Kidney epithelial cell (primary cell): ENCODE measurements at places on chromosomes 2 and 18.

- DNase-seq, result no peak
Measured at GRCh38 chr18:39675906-39676305, 2110.3 kb upstream of the CELF4 start.

- no peak for DNase-seq
Measured at GRCh38 chr2:76749858-76750257, 772.3 kb downstream of the LRRTM4 start.

GRCh38 chr2:222214885-222215284 lies 83.9 kb downstream of the PAX3 start:
- DNase-seq, result no peak

- no peak for DNase-seq
Measured at GRCh38 chr2:8608411-8608954, 73.4 kb upstream of the ID2 start.

- no peak for DNase-seq
Measured at GRCh38 chr2:120620025-120620793, 115.5 kb upstream of the GLI2 start.

DNA sequence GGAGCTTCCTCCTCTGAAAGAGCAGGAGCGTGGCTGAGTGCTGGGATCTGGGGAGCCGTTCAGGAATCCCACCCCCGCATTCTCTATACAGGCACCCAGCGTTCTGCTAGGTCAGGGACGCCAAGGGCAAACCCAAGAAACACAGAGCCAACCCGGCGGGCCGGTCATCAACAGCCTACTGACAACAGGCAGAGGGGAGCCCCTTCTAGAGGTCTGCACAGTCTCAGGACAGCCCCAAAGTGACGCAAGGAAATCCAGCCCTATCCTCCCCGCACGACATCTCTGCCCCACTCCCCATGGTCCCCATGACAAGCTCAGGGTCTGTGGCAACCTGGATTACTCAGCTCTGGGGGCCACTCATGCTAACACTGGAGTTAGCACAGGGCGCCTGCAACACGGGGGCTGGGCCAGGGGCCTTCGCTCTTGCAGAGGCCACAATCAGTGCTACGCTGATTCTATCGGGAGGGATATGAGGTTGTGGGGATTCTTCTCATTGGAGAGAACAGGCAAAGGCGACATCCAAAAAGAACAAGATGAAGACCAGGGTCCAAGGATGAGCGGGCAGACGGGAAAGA lies 81.6 kb downstream of the PXDN start:
- DNase-seq, result no peak

DNA sequence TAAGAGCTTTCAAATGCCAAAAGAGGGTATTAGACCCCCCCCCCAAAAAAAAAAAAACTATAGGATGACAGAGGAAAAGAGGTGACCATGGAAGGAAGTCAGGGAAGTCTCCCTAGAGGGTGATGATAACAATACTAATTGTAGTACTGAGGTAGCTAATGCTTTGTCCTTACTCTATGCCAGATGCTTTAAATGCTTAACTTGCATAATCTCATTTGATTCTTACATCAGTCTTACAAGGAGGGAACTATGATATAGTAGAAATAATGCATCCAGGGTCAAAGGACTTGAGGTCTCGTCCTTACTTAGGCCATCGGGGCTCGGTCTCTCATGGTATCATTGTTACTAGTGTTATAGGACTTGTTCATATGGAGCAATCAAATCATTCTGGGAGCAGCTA lies 9.1 kb downstream of the IDH1 start:
- DNase-seq, result no peak

DNA sequence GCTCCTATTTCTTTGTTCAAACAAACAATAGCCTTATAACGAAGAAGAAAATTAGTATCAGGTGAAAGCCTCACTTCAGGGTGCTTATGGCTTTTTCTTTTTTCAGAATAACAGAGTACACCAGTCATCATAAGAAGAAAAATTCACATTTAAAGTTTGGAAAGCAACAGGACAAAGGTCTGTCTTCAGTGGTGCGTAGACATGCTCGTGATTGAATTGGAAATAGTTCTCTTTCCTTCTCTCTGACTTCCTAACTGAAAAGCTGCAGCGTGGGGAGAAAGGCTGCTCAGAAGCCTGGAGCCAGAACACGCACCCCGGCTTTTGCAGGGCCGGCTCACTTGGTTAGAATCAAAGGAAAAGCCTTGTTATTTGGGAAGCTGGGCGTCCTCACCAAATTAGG lies 127.6 kb upstream of the ZNF516 start:
- no peak for DNase-seq

DNA sequence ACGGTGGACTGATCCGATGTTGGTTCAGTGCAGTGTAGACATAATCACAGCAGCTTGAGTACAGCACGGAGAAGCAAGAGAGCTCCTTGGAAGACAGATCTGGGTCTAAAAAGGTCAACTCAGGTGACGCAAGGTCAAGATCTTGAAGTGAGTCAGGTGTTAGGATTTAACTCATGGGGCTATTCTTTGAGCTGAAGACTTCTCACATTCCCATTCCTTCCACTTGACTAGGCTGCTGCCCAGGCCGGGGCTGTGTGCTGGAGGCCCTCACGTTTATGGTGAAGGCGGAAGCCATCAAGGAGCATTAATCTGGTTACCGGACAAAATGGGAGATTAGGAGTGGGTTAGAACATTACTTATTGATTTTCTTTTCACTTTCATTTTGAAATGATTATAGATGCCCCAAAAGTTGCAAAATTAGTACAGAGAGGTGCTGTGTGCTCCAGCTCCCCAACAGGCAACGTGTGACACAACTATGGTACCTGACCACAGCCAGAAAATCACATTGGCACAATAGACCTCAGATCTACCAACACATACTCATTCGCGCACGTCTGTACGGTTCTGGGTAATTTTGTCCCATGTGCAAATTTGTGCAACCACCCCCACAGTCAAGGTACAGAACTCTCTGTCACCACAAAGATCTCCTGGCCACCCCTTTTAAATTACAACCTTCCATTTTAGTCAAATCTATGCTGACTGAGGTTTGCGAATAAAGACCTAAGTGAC lies 77.6 kb upstream of the SEC11C start:
- no peak for DNase-seq

DNA sequence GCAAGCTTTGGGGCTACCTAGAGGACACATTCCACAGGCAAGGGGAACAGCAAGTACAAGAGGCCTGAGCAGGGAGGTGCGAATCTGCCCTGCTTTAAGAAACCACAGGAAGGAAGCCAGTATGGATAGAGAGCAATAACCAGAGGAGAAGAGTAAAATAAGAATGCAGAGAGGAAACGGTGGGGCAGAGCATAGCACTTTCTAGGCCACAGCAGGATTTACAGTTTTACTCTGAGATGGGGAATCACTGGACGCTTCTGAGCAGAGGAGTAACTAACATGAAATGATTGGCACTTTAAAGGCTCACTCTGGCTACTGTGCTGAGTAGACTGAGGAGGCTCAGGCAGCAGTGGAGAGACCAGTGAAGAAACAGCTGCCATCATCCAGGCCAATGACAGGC lies 23.8 kb downstream of the AAK1 start:
- DNase-seq, result no peak

DNA sequence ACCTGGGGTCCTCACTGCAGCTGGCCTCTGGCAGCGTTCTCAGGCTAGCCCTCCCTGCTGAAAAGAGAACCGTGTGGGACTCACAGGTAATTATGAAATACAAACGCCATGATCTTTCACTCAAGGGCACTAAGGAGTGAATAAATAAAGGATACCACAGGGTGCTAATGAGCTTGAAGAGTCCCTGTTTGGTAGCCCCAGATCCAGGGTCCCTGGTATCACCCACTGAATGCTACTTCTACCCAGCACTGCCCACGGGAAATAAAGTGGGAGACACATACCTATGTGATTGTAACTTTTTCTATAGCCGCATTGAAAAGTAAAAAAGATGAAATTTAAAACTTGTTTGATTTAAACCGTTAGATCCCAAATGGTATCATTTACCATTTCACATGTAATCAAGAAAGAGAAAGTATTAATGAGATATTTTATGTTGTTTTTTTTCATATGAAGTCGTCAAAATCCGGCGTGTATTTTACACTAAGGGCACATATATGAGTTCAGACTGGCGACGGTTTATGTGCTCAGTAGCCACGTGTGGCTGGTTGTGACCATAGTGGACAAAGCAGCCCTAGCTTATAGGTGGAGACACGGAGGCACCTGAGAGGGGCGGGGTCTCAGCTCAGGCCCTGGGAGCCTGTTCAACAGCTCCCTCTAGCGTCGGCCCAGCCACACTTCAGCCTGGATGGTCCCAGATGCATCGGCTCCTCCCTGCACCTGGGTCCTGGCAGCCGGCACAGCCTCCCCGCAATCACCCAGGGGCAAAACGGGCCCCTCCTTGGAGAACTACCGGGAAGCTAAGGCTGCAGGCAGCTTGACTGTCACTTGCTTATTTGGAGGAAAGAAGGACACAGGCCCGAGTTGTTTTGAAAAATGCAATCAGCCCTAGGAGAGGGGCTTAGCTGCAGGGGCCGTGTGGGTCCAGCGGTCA lies 39.2 kb downstream of the ODC1 start:
- no peak for DNase-seq

- DNase-seq, result no peak
Measured at GRCh38 chr2:149446748-149447147, 116.4 kb downstream of the LYPD6 start.

DNA sequence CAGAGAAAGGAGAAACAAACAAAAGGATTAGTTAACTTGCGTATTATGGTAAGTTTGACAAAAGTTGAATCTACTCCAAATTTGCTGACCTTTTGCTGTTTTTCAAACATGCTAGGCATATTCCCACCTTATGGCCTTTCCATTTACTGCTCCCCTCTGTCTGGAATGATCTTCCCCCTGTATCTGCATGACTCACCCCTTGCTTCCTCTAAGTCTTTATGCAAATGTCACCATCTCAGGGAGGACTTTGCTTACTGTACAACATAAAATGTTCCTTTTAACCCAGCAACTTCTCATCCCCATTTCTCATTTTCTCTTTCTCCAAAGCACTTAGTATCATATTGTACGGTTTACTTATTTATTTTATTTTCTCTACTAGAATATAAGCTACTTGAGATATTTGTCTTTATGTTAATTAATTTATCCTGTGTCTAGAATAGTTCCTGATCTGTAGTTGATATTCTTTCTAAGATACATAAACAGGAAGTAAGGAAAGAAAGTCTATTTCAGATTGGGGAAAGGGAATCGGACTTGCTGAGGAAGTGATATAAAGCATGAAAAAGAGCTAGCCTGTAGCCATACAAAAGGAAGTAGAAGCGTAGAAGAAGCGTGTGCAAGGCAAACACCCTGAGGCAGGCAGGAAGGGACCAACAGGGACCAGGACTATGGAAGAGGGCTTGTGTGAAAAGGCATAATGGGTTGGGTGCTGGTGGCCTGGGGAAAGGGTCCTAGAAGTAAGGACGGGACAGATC lies 144.9 kb upstream of the ERBB4 start:
- DNase-seq, result peak; percentile 12

GRCh38 chr2:181042706-181043105 lies 62.3 kb downstream of the UBE2E3 start:
- no peak for DNase-seq

DNA sequence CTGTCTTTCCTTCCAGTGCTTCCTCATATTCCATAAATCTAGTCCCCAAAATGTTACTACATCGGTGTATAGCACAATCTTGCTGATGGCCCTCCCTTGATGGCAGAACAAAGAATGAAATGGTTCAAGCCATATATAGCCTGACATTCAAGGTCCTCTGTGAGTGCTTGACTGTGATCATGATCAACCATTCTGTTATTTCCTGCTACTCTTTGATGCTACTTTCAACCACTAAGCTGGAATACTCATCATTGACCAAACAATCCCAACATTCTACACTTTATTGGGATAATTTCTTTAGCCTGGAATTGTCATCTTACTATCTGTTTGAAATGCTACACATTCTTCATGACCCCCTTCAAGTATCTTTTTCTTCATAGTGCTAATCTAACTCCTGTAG lies 633.9 kb downstream of the PLCL1 start:
- DNase-seq, result no peak

- DNase-seq, result no peak
Measured at GRCh38 chr2:85718885-85719492, 24.8 kb downstream of the GNLY start.

DNA sequence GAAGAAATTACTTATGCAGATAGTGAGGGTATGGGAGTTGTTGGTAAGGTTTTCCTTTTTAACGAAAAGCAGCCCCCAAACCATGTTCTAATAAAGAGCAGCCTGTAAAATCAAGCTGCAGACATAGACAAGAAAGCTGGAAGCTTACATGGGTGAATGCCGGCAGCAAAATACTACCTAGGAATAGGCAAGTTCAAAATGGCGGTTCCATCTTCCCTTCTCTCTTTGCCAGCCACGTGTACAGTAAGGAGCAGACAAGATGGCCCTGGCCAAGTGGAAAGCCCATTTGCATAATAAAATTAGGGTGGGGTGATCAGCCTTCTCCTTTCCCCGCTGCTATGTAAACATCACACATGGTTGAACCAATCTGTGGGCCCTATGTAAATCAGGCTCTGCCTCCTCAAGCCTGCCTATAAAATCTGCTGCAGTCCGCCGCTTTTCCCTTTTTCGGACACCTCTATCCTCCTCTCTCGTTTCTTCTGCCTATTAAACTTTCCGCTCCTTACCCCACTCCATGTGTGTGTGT lies 155.0 kb downstream of the ZBTB7C start:
- no peak for DNase-seq

GRCh38 chr2:20148923-20149702 lies 75.8 kb downstream of the SDC1 start:
- DNase-seq, result no peak

DNA sequence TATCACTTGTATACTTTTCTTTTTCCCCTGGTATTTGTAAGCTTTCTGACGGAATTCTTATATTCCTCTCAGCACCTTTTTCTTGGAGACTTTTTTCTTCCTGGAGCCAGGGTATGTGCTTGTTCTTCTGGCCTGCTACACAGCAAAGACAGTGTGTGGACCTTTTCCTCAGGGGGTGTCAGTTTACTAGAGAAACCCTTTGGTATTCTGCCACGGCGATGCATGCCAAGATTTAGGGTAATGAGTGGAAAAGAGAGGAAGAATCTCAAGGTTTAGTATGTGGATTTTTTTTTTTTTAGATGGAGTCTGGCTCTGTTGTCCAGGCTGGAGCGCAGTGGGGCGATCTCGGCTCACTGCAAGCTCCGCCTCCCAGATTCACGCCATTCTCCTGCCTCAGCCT lies 152.2 kb downstream of the PHLPP1 start:
- DNase-seq, result no peak
